ENCODE measurements at places on chromosomes 7 and 10.

DNA sequence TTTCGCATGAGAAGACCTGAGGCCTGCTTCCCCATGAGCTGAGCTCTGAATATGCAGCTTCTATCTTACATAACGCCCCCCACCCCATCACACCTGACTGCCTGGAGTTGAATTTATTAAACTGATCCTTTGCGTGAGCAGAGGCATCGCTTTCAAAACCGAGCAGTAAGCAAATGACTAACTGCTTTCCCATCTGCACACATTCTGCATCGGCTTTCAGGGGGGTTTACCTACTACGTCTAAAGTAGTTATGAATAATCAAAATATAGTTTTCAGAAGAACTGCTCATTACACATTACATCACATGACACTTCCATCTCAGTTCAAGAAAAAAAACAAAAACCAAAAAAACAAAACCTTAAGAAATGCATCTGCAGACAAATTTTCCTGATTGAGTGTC, 54.7 kb upstream of the EGR2 start:
- DNase-seq = peak; percentile 18

- no peak for DNase-seq
Measured at GRCh38 chr7:145263886-145264285, 428.0 kb upstream of the TPK1 start.

- DNase-seq = no peak
Measured at GRCh38 chr10:70780772-70781171, 4.4 kb downstream of the TBATA start.

GRCh38 chr10:1729751-1730150, 7.6 kb downstream of the ADARB2 start:
- no peak for DNase-seq

DNA sequence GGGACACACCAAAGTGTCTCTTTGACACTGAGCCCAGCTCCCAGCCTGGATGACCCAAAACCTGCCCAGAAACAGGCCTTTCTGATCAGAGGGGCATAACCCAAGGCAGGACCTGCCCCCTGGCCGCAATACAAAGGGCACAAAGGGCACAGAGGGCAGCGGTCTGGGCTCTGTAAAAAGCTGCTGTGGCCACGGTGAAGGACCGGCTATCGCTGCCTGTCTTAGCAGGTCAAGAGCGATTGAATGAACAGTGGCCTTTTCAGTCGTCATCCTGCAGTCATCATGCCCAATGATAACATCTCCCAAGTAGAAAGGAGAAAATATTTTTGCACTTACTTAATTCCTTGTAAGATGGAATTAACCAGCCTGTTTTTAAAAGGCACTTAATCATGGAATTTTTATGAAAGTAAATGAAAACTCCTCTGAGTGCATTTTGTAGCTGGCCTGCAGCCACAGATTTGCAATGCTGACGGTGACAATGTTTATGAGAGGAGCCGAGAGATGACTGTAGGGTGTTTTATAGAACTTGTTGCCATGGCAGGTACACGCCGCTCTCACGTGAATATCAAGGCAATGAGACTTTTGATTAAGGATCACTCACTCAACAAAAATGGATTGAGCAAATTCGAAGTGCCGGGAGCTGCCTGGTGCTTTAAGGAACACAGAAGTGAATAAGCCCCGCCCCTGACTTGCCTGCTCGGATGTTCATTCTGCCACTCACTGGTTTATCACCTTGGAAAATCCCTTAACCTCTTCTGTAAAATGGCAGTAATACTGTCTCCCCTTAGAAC, 47.3 kb upstream of the BHLHA15 start:
- no peak for DNase-seq

Measured in stimulated activated CD4-positive, alpha-beta T cell treated with anti-CD3 and anti-CD28 coated beads, Interleukin-15, amount 100 ng/mL, for 48 hours (primary cell).